ENCODE measurements at places on chromosomes 5 and 9.

- peak; percentile 45 for DNase-seq
These were observed 795 bp downstream of the NDUFAF2 start for GRCh38 chr5:60945813-60946187.

DNA sequence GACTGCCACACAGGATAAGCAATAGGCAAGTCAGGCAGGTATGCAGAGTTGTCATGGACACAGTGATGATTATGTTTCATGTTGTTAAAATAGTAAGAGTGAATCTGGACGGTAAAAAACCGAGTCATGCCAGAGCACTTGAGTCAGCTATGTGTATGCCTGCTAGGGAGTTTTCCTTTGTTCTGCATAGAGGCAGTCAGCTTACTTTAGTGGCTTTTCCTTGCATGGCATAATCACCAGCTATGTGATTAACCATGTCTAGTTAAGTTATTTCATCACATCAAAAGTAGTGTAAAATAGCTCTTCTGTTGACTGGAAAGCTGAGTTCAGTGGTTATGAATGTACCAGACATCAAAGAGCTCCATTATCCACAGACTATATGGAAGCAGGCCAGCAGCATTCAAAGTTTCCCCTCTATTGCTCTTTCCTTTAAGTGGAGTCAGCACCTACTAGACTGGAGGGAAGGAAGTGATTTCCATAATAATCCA, 989.8 kb downstream of the TLE1 start:
- DNase-seq = peak; percentile 93

GRCh38 chr5:169091396-169091980, 209.5 kb downstream of the SLIT3 start:
- DNase-seq = no peak

DNA sequence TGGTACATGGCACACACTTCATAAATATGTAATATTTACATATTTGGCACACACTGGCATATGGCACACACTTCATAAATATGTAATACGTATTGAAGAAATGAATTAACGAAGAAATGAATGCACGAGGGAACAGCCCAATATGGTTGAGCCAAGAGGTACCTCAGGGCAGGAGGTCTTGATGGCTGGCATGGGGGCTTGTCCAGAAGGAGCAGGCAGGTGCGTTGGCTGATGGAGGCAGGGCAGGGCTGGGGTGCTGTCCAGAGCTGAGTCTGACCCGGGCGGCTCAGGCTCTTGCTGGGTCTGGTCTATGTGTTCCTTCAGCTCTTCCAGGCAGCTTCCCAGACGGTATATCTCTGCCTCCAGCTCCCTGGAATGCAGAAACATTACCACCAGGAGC, 26.2 kb downstream of the AKNA start:
- no peak for DNase-seq

DNA sequence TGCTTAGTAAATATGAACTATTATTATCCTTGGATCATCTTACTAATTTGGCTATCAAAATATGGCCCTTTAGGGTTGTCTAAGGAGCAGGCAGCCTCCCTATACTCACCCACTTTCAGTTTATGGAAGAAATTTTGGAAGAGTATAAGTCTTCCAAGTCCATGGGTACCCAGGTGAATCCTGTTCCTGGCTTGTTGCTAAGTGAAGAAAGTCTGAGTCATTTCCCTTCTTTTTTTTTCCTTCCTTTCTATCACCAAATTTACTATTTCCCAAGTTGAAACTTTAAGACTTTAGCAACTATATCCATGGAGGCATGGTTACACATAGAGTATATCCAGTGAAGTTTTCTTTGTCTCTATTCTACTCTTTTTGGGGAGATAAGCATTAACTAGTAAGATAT, 184.0 kb upstream of the ACTBL2 start:
- no peak for DNase-seq

- no peak for DNase-seq
These were observed 68.4 kb downstream of the RASGEF1C start for GRCh38 chr5:180140571-180140970.

DNA sequence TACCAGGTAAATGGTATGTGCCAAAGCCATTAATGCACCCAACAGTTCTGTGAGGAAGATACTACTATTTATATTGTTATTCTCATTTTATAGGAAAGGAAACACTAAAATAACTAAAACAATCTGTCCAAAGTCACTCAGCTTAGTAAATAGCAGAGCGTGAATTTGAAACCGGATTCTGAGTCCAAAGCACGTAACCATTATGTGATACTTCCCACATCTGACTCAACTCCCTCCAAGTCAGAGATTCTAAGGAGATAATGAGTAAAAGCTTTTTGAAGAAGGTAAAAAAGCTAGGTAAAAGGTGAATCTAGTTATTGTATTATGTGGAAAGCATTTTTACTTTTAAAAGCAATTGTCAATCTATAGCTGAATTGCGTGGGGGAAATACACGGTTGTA, 208.9 kb downstream of the PBX3 start:
- no peak for DNase-seq

DNA sequence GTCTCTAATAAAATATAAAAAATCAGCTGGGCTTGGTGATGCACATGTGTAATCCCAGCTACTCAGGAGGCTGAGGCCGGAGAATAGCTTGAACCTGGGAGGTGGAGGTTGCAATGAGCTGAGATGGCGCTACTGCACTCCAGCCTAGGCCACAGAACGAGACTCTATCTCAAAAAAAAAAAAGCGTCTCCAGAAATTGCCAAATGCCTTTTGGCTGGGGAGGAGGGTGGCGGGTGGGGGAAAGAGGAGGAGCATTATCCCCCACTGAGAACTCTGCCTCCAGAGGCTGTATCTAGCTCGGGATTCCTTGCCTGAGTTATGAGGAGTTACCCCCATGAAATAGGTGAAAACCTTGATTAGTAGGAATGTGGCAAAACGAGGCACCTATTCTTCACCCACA, 4.8 kb downstream of the ROPN1L start:
- DNase-seq = no peak

DNA sequence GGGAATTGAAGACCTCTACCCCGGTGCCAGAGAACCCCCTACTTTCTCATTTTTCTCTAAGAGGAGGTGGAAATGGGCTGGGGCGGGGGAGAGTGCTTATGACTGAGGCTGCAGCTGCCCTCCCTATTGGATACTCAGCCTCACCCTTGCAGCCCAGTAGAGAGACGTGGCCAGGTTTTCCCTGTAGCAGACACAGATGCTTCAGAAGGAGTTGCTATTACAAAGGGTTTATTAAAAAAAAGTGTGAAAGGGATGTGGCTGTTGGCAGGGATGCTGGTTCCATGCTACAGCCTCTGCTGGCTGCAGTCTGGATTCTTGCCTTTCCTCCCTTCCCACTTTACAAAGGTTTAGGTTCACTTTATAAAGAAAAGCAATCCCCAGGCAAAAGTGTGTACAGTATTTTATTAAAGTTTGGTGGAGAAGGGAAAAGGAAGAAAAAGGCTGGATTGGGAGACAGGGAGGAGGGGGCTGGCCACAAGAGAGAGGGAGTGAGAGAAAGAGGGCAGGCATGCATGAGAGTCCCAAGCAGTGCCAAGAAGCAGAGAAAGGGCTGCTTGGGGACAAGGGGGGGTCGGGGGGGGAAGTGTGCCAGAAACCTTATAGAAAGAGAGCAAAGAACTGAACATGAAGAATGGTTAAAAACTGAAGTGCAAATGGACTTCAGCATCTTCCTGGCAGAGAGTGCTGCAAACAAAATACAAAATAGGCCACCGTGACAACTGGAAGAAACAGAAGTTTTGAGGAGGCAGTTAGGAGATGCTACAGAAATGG, 29.5 kb upstream of the NFIB start:
- no peak for DNase-seq

- DNase-seq = no peak
These were observed 19.0 kb downstream of the HMGCS1 start for GRCh38 chr5:43294226-43294625.

- no peak for DNase-seq
These were observed 975.4 kb downstream of the NR2F1-AS1 start for GRCh38 chr5:92605591-92605990.

DNA sequence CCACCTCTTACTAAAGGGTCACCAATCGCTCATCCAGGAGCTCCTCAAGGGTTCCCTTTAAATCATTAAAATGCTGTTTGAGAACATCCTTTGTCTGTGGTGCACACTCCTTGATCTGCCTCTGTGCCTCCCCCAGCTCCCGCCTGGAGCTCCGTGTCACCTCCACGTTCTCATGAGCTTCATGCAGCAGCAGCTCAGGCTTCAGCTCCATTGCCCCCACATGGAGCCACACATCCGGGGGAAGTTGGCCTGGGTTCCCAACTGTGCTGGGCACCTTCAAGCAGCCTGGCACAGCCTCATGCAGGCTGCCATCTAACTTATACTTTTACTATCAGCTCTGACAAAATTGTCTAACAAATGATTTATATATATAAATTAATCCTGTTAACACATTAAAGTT, 585.8 kb upstream of the FAM174A start:
- no peak for DNase-seq

- no peak for DNase-seq
These were observed 15.2 kb downstream of the GARNL3 start for GRCh38 chr9:127279717-127280285.

- no peak for DNase-seq
These were observed 18.4 kb upstream of the GSN start for GRCh38 chr9:121249563-121249962.

DNA sequence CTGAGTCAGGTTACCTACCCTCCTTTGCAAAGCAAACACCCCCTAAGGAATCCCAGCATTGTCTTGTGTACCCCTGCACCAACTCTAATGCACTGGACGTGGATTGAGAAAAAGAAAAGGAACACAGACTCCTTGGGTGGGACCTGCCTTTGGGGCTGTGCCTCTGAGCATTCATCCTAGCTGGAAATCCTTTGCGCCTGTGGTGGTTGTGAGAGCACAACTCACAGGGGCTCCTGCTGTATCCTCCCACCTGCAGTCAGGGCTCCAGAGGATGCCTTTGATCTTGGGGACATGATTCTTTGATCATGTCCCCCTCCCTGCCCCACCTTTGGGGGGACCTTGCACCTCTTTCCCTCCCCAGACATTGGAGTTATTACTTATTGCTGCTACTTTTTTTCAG, 338.5 kb downstream of the GADD45G start:
- no peak for DNase-seq
